ENCODE measurements at places on chromosomes 3 and 15. TPM values are rescaled to one million over a fixed set of nuclear protein-coding genes. Genes with fewer than 3 reads are reported as not detected.

ZNF501 gene
- 1.1 TPM for polyA plus RNA-seq

DAZL gene
- polyA plus RNA-seq = not detected

CCR2 gene
- polyA plus RNA-seq = 0.23 TPM

TP63 gene
- polyA plus RNA-seq = 0.12 TPM

P2RY1 gene
- 1.1 TPM for polyA plus RNA-seq

TOPBP1 gene
- polyA plus RNA-seq = 10.3 TPM

FSD2 gene
- polyA plus RNA-seq = 29.8 TPM

GPR15 gene
- not detected for polyA plus RNA-seq

NEK11 gene
- polyA plus RNA-seq = 0.38 TPM

DNA sequence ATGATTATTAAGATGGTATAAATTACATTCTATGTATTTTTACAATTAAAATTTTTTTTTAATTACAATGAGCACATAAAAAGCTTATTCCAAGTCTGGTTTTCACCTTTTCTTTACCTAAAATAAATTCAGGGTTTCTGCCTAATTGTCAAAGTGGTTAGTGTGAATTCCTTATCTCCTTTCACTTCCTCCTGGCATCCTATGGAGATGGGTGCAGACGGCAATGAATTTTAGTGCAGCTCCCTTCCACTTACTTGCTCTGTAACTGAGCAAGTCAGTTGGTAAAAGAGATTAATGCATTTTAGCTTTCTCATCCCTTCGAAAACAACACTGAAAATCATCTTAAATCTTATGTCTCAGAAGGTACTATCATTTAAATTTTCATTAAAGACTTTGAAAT lies 13.1 kb downstream of the HDGFL3 start:
- DNase-seq = no peak

DNA sequence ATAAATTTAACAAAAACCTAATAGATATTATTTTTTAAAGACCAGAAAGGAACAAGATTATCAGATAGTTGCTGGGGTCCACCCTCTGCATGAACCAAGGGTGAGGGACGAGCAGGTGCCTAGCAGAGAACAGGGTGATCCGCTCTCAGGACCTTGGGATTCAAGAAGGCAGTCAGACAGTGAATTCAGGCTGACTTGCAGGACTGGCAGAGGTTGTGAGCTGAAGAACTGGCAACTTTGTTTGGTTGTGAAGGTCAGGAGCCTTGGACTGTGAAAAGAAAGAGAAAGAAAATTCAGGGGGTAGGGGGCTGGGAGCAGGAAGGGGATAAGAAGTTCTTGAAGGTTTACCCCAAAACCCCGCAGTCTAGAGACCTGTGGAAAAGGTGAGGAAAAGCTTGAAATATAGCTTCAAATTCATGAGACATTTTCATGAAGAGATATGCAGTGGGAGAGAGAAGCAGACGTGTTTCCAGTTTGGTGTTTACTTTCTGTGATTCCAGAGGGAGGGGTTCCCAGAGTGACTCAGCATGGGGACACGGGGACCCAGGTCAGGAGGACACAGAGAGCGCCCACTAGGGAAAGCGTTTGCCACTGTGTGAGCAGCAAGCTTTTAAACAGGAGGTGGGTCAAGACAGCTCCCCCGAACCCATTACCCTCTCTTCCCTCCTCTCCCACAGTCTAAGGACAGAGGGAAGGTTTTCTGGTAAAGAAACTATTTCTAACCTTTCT lies 217.2 kb upstream of the UMPS start:
- DNase-seq = no peak

- DNase-seq = peak; percentile 76
Measured at GRCh38 chr3:187743195-187744141, 1.8 kb downstream of the BCL6 start.

DNA sequence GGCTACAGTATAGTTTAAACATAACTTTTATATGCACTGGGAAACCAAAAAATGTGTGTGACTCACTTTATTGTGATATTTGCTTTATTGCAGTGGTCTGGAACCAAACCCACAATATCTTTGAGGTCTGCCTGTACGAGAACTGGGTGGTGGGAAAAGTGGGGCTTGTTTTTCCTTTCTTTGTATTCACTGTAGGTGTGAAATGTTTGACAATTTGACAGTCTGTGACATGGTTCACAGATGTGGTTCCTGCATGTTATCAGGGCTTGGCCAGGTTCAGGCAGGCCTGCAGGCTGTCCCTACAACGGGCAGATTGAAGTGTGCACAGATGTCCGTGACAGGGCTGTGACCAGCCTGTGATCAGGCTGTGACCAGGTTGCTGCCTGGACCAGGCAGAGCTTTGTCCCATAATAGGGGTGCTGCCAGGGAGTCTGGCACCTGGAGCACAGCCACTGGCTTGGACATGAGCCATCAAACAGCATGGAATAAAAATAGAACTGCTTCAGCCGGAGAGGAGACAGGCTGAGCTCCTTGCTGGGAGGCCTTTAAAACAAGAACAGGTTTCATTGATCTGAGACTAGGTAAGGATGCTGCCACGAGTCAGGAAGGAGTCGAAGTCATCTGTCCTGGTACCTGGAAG lies 61.0 kb downstream of the KLF13 start:
- DNase-seq = peak; percentile 81

DNA sequence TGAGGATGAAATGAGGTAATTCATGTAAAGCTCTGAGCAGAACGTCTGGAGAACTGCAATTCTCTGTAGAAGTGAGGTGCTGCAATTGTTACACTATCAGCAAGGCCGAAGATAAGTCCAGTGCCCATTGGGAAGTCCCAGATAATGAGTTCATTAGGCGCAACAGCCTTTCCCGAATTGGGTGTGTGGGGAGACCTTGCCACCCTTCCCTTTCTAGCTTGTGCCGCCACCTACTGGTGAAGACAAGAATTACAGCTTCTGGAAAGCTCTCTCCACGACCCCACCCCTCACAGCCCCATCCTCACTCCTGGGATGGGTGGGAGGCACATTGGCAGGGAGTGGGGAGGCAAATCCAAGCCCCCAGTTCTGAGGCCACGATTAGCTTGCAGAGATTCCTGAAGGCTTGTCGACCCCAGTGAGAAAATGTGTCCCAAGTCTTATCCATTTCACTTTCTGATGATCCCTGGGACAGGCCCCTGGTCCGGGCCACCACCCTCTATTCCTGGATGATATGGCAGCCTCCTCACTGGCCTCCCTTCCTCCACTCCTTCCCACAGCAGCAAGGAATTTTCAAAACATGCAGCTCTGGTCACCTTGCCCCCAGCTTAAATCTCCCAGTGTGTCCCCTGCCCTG lies 36.4 kb downstream of the FAM3D start:
- DNase-seq = peak; percentile 62

DNA sequence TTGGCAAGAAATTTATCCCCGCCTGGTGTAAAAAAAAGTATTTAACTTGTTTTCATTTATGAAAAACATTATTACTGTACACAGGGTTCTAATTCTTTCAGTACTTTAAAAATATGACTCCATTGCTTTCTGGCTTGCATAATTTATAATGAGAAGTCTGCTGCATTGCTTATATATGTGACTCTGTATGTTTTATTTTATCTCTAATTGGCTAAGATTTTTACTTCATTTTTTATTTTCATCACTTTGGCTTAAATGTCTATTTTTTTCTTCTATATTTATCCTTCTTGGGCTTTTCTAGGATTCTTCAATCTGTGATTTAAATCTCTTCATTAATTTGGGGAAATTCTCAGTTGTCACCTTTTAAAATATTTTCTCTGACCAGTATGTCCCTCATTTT lies 636.6 kb upstream of the NR2F2 start:
- DNase-seq = no peak

DNA sequence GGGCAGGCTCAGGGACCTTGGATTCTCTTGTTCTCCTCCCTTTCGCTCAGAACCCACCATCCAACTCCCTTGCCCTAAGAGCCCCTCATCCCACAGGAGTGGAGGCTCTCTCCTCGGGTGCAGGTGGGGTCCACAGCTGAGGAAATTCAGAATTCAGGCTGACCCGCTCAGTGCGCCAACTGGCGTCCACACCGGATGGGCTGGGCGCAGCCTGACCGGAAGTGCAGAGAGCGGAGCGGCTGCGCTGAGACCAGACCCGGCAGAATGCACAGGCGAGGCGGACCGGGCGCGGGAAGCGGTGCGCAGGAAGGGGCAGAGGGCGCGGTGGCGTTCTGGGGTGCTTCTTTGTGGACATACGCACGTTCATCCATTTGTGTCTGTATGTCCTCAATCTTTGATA lies 210.4 kb upstream of the NDN start:
- DNase-seq = no peak

DNA sequence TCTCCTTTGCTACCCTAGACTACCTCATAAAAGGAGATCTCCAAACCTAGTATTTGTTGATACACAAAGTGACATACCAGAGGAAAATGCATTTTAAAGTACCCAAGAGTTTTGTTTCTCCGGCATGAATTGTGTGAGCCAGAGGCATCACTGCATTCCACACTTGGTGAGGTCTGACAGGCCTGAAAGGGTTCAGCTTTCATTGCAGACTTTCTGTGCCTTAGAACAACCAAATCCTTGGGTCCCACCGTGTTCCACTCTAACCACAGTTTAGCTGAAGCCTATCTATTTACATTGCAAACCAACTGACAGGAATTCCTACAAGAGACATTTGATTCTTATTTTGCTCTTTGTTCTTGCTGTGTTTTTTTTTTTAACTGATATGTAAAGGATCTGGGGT lies 21.0 kb upstream of the EID1 start:
- no peak for DNase-seq

- DNase-seq = no peak
Measured at GRCh38 chr3:156509189-156510174, 45.4 kb downstream of the SSR3 start.

GRCh38 chr3:22263042-22263441 lies 512.0 kb upstream of the ZNF385D start:
- DNase-seq = no peak

DNA sequence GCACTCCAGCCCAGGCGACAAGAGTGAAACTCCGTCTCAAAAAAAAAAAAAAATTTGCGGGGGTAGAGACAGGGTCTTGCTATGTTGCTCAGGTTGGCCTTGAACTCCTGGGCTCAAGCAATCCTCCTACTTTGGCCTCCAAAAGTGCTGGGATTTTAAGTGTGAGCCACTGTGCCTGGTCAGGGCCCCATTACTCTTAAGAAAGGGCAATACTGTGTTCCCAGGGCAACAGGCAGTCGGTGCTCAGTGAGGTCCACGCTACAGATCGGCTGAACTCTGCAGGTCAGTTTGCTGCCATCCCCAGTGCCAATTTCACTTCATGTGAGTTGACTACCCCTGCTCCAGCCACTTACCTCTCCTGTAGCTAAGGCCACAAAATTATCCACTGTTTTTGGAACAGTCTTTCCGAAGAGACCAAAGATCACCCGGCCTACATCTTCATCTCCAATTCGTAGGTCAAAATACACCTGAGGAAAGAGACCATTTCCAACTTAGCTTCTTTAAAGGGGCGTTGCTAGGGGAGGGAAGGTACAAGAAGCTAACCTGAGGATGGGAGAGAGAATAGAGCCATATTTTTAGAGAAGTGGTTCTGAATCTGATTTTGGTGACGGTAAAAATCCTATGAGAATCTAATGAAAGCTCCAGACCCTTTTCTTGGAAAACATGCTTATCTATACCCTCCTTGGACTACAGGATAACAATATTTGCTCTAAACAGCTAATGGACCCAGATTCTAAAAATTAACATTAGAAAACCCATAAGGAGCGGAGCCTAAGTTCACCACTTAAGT lies 939 bp downstream of the PPIB start:
- no peak for DNase-seq

DNA sequence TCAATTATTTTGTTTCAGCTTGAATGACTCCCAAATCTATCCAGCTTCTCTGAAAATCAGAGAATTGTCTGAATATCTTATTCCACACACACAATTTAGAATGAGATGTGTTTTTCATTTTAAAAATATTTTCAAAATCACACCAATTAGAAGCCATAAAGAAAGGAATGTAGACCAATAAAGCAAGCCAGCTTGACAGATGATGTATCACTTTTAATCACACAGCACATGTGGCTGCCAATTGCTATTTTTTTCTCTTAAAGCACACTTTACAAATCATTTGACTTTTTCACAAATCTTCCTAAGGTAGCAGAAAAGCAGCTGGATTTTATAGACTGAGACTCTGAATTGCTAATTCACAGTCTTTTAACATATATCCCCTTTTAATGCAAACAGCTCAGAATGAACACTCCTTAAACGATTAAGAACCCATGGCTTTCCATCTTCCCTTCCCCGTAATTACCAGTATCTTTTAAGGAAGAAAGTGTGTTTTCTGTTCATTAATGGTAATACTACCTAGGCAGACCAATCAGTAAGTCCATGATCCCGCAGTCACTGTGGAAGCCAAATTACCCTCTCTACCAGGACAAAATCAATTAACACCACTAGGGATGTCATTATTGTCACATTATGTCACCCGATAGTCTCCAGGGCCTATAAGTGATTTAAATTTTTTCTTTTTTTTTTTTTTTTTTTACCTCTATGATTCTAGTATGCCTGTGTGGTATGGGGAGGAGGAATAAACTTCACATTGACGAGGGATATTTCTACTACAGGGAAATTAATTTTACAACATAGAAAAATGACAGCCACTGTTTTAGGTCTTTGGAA lies 250.0 kb upstream of the VEPH1 start:
- DNase-seq = no peak

DNA sequence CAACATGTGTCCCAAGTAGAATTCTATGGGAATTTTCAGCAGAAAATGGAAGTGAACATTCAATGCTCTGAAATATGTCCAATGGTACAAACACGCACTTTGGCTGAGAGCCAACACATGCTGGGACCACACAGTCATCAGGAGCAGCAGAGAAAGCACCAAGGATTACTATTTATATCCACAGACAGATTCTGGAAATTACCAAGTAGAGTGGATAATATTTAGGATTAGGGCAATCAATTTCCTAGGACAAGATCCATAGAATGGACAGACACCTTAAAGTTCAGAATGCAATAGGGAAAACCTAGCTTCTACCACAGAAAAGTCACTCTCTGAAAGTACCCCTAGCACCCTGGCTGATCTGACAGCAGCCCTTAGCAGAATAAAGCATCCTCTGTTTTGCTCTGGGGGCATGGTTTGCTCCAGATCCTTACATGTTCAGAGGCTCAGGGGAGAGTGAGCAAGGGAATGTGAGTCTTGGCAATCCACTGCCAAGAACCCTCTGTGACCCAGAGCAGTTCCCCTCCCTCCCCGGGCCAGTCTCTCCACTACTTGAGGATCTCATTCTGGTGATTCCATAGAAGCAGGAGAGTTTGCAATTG lies 206.0 kb upstream of the WNT5A start:
- DNase-seq = no peak

DNA sequence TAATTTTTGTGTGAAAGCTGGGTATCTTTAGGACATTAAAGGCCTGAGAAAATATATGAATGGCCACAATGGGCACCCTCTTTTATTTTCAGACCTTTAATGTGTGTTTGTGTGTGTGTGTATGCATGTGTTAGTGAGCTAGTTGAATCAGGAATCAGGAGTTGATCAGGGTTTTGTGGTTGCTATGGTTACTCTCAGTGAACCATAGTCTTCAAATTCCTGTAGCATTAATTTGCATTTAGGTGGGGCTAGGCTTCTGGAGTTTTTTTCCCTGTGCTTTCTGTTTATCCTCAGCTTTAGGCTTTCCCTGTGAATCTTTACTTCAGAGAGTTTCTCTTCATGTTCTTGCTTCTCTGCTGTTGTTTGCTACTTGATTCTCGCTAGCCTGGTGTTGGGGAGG lies 122.0 kb upstream of the ONECUT1 start:
- no peak for DNase-seq

All from heart left ventricle (tissue), 16 donors.